ENCODE measurements at places on chromosomes 4 and X. TPM values are rescaled to one million over a fixed set of nuclear protein-coding genes. Genes with fewer than 3 reads are reported as not detected.

- DNase-seq, result no peak
Observed at GRCh38 chr4:143424276-143424675, 87.6 kb downstream of the GAB1 start.

Gene PAPSS1
- 82.6 TPM for total RNA-seq

Gene SYTL4
- total RNA-seq, result 23.2 TPM

GRCh38 chrX:101677028-101677427, 17.4 kb upstream of the ARMCX2 start:
- DNase-seq, result no peak

DNA sequence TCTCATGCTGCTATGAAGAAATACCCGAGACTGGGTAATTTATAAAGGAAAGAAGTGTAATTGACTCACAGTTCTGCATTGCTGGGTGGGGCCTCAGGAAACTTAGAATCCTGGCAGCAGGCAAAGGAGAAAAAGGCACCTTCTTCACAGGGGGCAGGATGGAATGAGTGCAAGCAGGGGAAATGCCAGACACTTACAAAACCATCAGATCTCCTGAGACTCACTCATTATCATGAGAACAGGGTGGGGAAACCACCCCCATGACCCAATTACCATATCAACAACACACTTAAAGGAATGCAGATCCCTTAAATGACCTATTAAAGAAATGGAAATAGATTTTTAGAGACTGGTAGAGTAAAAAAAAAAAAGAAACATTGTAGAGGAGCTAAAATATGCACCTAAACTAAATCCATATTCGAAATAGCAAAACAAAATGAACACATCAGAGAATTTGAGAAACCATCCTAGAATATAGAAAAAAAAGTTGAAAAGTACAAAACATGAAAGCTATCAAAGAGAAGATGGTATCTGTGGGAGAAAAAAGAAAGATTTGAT, 104.3 kb upstream of the UGT8 start:
- DNase-seq, result no peak

Gene ASB9
- total RNA-seq, result not detected

GRCh38 chrX:37922928-37923327, 75.6 kb upstream of the DYNLT3 start:
- no peak for DNase-seq

DNA sequence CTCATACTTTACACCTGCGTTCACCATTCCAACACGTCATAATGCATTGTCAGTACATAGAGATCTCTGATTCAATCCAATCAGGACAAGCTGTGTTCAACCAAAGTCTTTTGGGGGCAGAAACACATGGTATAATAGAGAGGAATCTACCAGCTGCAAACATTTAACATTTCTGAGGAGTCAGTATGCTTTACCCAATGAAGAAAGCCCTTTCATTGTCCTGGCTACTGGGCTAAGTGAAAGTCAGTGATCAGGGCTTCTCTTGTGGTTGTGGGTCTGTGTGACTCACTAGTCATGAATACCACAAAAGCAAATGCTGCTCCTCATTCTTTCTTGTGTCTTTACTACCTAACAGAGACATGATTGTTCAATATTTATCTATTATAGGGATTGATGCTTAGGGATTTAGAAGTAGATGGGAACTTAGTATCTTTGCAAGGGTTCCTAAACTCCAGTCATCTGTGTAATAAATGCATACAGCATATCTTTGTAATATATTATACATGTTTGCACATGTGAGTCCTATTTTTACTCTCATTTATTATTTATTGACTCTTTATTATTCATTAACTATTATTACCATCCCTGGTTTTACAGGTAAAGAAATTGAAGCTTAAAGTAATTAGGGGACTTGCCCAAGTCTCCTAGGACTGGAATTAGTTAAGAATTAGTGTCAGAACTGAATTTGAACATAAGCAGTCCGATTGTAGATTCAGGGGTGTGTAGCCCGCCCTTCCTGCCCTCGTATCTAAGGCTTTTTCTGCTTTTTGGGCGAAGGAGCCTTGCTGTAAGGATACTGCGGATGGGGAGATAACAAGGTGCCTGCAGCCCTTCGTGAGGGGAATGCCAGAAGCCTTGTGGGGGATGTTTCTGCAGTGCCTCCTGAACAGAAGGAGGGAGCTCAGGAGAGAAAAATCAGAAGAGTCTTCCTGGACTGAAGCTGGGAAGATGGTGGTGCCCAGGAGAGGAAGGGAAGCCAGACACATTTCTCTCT, 353.1 kb upstream of the BOD1L1 start:
- no peak for DNase-seq

GRCh38 chr4:117515921-117516320, 430.5 kb upstream of the TRAM1L1 start:
- DNase-seq, result no peak

Gene PPARGC1A
- total RNA-seq, result 10.2 TPM

GRCh38 chrX:150902434-150903109, 4.1 kb upstream of the CD99L2 start:
- no peak for DNase-seq

Gene SMIM10L2A
- 0.21 TPM for total RNA-seq

Gene TMPRSS11F
- total RNA-seq, result not detected

Gene C4orf50
- total RNA-seq, result not detected

Gene VCX3A
- total RNA-seq, result 0.63 TPM

- no peak for DNase-seq
Observed at GRCh38 chrX:64580035-64580434, 184.8 kb upstream of the MTMR8 start.

DNA sequence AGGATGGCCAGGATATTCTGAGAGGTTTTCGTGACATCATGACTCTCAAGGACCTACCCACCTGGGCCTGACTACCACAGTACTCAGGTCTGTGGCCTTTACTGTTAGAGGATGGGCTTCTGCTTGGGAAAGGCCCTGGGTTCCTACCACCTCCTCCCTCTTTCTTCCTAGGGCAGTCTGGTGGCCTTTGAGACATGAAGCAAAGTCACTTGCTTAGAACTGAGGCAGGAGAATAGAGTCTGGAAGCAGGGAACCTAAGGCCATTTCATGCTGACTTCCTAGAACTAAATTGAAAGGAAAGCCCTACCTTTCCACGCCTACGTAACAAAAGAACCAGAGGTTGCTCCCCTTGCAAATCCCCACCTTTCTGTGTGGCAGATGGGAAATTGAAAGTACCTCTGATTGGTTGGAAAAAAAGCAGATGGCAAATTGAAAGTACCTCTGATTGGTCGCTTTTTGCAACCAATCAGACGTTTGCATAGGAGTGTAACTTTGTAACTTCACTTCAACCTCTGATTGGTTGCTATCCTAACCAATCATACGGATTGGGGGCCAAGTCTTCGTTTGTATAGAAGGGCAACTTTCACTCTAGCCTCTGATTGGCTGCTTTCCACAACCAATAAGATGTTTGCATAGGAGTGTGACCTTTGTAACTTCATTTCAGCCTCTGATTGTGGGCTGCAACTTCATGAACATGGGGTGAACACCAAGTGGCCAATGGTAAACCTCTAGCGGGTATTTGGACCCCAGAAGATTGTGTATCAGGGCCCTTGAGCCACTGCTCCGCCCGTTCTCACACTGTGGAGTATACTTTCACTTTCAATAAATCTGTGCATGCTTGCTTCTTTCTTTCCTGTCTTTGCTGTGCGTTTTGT, 9.9 kb upstream of the AKAP14 start:
- DNase-seq, result no peak

Gene TSPAN7
- total RNA-seq, result 0.40 TPM

DNA sequence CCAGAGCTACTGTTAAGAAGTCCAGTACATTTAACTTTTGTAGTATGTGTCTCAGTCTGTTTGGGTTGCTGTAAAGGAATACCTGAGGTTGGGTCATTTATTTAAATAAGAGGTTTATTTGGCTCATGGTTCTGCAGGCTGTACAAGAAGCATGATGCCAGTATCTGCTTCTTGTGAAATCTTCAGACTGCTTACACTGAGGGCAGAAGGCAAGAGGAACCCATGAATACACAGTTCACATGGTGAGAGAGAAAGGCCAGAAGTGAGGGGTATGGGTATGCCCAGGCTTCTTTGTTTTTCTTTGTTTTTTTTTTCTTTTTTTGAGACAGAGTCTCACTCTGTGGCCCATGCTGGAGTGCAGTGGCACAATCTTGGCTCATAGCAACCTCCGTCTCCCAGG, 6.0 kb upstream of the CISD2 start:
- no peak for DNase-seq

DNA sequence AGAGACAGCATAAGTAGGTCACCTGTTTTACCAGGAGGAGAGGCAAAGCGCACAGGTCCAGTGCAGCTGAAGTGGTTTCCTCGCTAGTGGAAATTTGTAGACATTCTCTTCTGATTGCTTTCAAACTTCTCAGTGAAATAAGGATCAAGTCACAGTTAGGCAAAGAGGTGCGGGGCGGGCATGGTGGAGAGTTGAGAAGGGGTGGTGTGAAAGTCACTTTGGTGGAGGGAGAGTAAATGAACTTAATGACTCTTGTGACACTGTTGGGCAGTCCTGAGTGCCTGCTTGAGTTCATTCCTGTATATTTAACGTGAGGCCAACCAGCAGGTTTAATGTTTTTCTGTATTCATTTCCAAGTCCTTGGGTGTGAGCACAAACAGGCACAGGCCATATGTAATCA, 235.6 kb downstream of the TRIML1 start:
- DNase-seq, result no peak

DNA sequence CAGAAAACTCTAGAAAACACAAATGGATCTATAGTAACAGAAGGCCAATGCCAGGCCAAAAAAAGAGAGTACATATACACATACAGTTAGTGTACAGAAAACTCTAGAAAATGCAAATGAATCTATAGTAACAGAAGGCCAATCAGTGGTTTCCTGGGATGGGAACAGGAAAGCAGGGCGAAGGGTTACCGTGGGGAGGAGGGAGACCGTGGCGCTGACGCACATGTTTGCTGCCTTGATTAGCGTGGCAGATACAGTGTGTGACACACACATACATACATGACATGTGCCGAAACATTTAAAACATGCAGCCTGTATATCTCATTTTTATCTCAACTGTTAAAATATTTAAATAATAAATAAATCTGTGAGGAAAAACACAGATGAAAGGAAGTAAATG, 14.7 kb downstream of the GAK start:
- no peak for DNase-seq

GRCh38 chr4:101309925-101310324, 37.4 kb downstream of the PPP3CA start:
- no peak for DNase-seq

DNA sequence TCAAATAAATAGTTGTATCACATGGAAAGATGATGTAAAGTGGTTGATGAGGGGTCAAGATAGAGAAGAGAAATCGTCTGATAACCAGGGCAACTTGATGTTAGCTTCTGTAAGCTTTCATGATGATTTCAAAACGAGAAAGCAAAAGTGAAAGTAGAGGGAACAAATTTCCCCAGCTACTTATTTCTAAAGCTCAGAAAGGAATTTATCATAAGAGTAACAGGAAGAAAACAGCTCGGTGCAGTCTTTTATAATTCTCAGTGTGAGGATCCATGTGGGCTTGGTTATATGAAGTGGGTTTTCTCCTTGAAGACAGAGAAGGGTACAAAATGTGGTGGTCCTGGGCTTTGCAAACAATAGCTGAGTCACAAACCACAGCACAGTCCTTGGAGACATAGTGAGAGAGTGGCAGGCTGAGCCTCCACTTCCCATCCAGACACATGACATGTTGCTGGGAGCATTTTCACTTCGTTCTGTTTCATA, 32.1 kb upstream of the GLRA2 start:
- no peak for DNase-seq

DNA sequence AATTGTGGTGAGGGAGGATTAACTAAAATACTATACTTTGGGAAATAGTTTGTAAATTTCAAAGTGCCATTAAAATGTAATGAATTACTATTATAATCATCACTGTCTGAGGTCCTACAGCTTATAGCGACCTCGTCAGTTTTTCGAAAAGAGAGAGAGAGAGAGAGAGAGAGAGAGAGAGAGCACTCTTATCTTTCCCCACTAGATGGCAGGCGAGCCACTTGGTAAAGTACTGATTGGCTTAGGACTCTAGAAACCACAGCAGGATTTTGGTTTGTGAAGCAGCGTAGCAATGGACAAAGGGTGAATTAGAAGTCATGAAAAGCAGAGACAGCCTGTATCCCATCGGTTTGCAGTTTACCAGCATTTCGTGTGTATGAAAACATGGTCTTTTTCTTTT, 52.5 kb downstream of the LINC00632 start:
- no peak for DNase-seq

- no peak for DNase-seq
Observed at GRCh38 chr4:106092361-106093040, 197.2 kb downstream of the NPNT start.

Gene IL9R
- total RNA-seq, result not detected

Gene CTAG1A
- total RNA-seq, result not detected

Gene CYBB
- total RNA-seq, result not detected

DNA sequence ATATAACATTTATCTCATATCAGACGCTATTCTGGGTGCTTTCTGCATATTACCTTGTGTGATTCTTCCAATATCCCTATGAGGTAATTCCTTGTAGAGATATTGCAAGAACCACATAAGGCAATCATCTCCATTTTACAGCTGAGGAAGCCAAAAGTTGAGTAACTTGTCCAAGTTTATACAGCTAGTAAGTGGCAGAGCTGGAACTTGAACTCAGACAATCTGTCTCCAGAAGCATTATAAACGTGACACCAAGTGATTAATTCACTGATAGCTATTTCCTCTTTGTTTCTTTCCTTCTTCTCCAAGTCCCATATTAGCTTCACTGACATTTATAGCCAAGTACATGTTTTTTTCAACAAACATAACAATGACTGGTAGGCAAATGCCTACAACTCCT, 7.3 kb downstream of the EMCN start:
- no peak for DNase-seq

- DNase-seq, result no peak
Observed at GRCh38 chrX:18640686-18641085, 31.2 kb downstream of the RS1 start.

Gene SLC7A11
- 29.1 TPM for total RNA-seq

DNA sequence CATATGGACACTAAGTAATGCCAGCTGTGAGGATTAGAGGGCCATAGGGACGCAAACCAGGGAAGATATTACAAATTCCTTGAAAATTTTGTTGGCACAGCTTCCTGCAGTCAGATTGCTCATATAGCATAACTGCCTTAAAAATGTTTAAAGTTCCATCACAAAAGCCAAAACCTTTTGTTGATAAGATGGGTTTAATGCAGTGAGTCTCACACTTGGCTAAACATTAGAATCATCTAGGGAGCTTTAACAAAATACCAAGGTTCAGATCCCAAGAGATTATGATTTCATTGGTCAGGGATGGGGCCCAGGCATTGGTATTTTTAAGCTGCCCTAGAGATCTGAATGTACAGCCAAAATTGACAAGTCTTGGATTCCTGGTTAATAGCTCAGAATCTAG, 376.5 kb upstream of the MAD2L1 start:
- no peak for DNase-seq

GRCh38 chrX:110657073-110657472, 138.5 kb downstream of the CHRDL1 start:
- DNase-seq, result no peak

DNA sequence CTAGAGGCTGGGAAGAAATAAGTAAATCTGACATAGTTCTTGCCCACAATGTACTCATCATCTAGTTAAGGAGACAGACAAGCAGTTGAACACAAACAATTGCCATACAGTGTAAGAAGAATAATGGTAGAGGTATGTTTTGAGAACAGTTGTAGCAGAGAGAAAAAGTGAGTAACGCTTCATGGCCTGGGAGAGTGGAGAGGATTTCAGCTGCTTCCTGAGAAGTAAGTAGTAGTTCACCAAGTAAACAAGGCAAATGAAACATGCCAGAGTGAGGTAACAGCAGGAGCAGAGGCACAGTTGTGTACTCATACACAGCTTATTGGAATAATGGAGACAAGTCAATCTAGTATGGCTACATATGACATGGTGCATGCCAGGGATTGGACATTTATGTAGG, 53.6 kb upstream of the RAP2C start:
- no peak for DNase-seq
